Lower lobe of right lung (tissue), 2 donors: ENCODE measurements at places on chromosomes 3 and 15. TPM values are rescaled to one million over a fixed set of nuclear protein-coding genes. Genes with fewer than 3 reads are reported as not detected.

Gene CACNA1D
- total RNA-seq, result 33.6 TPM

- no peak overlapping the region for H3K4me3 ChIP-seq
- no peak overlapping the region for H3K27ac ChIP-seq
- peaks cover 8% of the 10 kb centered on the region for H3K36me3 ChIP-seq
- H3K4me1 ChIP-seq, result no peaks in the 10 kb centered on the region
- DNase-seq, result no peak
Observed at GRCh38 chr15:100931143-100931890, 12.2 kb downstream of the LRRK1 start.

GRCh38 chr3:61493339-61493738 lies 68.0 kb upstream of the PTPRG start:
- no peak for DNase-seq
- H3K27ac ChIP-seq, result no peak overlapping the region
- no peaks in the 10 kb centered on the region for H3K27me3 ChIP-seq
- no peaks in the 10 kb centered on the region for H3K36me3 ChIP-seq
- no peaks in the 10 kb centered on the region for H3K4me1 ChIP-seq

DNA sequence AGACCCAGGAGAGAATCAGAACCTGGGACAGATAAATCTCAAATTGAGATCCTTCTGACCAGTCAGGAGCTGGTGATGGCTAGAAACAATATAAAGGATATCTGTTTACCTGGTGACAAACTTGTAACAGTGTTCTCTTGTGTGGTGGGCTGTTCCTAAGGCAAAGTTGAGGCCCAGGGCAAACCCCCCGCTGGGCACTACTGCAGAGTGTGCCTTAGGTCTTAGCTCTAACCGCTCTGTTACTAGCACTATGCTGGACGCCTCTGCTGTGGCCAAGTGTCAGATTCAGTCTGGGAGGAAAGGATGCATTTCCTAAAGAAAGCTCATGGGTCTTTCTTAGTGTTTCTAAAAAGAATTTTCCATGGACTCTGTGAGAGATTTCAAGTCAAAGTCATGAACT lies 146.5 kb upstream of the MEIS2 start:
- no peak overlapping the region for H3K4me3 ChIP-seq
- no peaks in the 10 kb centered on the region for H3K36me3 ChIP-seq
- H3K27ac ChIP-seq, result no peak overlapping the region
- DNase-seq, result no peak
- H3K27me3 ChIP-seq, result no peaks in the 10 kb centered on the region

Gene GPR27
- 2.6 TPM for total RNA-seq

DNA sequence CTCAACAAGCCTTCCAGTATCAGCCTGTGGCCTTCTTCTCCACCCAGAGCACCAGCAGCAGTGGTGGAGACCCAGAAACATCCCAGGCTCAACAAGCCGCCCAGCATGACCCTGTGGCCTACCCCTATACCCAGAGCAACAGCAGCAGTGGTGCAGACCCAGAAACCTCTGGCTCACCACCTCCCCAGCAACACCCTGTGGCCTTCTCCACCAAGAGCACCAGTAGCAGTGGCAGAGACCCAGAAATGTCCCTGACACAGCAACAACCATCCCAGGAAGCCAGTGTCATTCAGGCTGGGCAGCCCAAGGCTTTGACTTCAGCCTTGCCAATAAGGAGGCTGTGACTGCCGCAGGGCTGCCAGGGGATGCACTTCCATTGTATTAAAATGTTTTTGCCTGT lies 16.3 kb upstream of the EMC3 start:
- no peaks in the 10 kb centered on the region for H3K27me3 ChIP-seq
- peaks cover 8% of the 10 kb centered on the region for H3K36me3 ChIP-seq
- H3K4me1 ChIP-seq, result no peaks in the 10 kb centered on the region
- no peak for DNase-seq

DNA sequence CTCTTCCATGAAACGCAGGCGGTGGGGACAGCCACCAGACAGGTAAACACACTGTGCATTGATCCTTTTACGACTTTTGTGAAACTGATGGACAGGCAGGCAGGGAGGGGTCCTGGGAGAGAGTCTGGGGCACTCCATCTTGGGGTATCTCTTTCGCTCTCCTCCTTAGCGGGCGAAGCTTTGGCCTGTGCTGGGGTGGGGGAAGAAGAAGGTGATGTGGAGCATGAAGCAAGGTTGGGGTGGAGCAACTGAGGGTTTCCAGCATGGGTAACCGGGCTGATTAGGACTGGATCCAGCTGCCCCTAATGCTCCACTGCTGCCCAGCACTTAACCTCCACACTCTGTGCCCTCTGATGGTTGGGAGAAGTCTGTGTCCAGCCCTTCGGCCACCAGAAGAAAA lies 25.6 kb downstream of the MUC20 start:
- H3K27ac ChIP-seq, result no peak overlapping the region
- peaks cover 9% of the 10 kb centered on the region for H3K4me1 ChIP-seq
- DNase-seq, result peak; percentile 26
- no peak overlapping the region for H3K4me3 ChIP-seq
- H3K36me3 ChIP-seq, result no peaks in the 10 kb centered on the region

DNA sequence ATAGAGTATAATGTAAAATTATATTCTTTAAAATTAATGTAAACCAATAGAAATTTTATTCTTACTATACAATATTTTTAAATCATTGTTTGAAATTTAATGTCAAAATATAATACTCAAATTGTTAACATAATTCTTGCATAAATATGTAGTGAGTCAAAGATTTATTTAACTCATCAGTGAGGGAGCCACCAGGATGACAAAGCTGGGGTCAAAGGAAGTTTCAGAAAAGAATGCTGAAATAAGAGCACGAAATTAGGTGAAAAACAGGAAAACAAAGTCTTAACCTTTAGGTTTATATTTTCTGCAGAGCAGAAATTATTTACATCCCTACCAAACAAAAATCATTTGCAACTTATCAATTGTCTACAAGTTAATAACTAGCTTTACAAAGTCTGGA lies 74.1 kb downstream of the DIPK2A start:
- no peak overlapping the region for H3K27ac ChIP-seq
- no peak for DNase-seq
- no peaks in the 10 kb centered on the region for H3K36me3 ChIP-seq
- H3K4me3 ChIP-seq, result no peak overlapping the region
- H3K4me1 ChIP-seq, result no peaks in the 10 kb centered on the region

Gene DNAH12
- total RNA-seq, result 11.2 TPM

DNA sequence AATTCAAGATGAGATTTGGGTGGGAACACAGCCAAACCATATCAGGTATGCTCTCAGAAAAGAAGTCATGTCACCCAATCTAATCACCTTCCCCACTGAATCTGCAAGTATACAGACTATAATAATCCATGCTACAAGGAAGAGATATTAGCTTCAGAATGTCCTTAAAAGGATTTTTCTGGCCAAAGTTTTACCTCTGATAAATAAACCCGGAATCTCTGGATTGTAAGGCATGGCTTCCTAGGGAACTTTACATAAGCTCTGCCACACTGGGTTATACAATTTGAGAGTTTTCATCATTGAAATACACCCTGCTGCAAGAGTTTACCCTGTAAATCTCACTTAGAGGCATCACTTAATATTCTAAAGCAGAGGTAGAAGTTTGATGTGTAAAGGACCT lies 330.5 kb upstream of the KCNMB2 start:
- no peak overlapping the region for H3K27ac ChIP-seq
- H3K27me3 ChIP-seq, result no peaks in the 10 kb centered on the region
- DNase-seq, result no peak
- H3K4me1 ChIP-seq, result peaks cover 4% of the 10 kb centered on the region
- no peaks in the 10 kb centered on the region for H3K36me3 ChIP-seq
- H3K4me3 ChIP-seq, result no peak overlapping the region

- no peaks in the 10 kb centered on the region for H3K36me3 ChIP-seq
- DNase-seq, result no peak
- no peak overlapping the region for H3K27ac ChIP-seq
- no peak overlapping the region for H3K4me3 ChIP-seq
- no peaks in the 10 kb centered on the region for H3K4me1 ChIP-seq
- H3K27me3 ChIP-seq, result no peaks in the 10 kb centered on the region
Observed at GRCh38 chr3:100614941-100615340, 5.5 kb downstream of the ADGRG7 start.

- DNase-seq, result no peak
- no peak overlapping the region for H3K4me3 ChIP-seq
- no peaks in the 10 kb centered on the region for H3K36me3 ChIP-seq
- peaks cover 21% of the 10 kb centered on the region for H3K4me1 ChIP-seq
- H3K27me3 ChIP-seq, result no peaks in the 10 kb centered on the region
- H3K27ac ChIP-seq, result peak overlapping the region; percentile 59
Observed at GRCh38 chr3:159783780-159784742, 204.6 kb upstream of the IL12A start.

- no peaks in the 10 kb centered on the region for H3K27me3 ChIP-seq
- no peaks in the 10 kb centered on the region for H3K36me3 ChIP-seq
- DNase-seq, result no peak
- H3K27ac ChIP-seq, result no peak overlapping the region
Observed at GRCh38 chr3:4038351-4038750, 239.1 kb downstream of the LRRN1 start.

Gene SLC25A20
- 29.0 TPM for total RNA-seq

Gene CKMT1B
- total RNA-seq, result 0.89 TPM

Gene IL20RB
- total RNA-seq, result 1.8 TPM

- no peak overlapping the region for H3K4me3 ChIP-seq
- no peaks in the 10 kb centered on the region for H3K36me3 ChIP-seq
- H3K27ac ChIP-seq, result no peak overlapping the region
- no peaks in the 10 kb centered on the region for H3K4me1 ChIP-seq
Observed at GRCh38 chr15:60215225-60215963, 182.4 kb downstream of the ANXA2 start.

DNA sequence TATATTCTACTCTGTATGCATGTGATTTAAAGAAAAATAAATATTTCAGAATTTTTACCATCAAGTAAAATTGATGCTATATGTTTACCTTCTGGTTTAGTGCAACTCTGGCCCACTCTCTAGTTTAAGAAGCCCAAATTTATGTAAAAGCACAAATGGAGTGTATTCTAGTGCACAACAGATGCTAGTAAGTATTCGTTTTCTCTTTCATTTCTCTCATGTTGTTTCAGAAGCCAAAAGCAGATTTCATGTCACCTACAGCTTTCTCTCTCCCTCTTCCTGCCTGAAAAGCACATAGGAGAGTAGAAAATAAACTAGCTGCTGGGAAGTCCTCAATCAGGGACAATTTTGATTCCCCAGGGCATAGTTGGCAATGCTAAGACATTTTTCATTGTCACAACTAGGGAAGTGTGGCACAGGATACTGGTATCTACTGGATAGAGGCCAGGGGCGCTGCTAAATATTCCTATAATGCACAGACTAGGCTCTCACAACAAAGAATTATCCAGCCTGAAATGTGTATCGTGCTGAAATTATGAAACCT lies 147.4 kb upstream of the ARHGEF26 start:
- DNase-seq, result no peak
- no peak overlapping the region for H3K4me3 ChIP-seq
- no peaks in the 10 kb centered on the region for H3K36me3 ChIP-seq
- no peak overlapping the region for H3K27ac ChIP-seq

Gene POLQ
- 0.56 TPM for total RNA-seq

Gene CHRNB4
- not detected for total RNA-seq

DNA sequence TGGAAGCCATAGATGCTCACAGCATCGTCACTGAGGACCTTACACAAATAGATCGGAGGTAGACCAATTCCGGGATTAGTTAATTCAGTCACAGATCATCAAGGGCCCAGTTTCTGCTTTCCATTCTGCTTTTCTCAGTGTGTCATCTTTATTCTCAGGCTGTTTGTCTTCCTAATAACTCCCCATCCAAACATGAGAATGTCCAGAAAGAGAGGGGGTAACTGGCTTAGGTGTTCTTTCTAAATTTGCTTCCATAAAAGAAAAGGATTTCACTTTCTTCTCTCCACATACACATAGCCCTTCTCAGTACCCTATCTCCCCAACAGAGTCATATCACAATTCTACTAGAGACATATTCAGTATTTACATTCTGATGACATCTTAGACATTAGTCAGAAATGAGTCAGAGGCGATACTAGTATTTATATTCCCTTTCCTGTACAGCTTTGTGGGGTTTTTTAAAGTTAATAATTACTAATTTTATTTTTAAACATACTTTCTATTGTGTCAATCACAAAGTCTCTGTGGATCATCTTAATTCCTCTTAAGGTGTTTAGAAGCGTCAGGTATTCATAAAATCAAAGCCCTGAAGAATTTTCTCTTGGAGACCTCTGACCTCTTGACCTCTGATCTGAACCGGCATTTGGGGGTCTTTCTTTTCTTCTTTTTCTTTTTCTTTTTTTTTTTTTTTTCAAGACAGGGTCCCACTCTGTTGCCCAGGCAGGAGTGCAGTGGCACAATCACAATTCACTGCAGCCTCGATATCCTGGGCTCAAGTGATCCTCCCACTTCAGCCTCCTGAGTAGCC lies 24.3 kb upstream of the IL12A start:
- no peaks in the 10 kb centered on the region for H3K36me3 ChIP-seq
- H3K4me3 ChIP-seq, result no peak overlapping the region
- DNase-seq, result no peak
- H3K4me1 ChIP-seq, result no peaks in the 10 kb centered on the region
- H3K27me3 ChIP-seq, result no peaks in the 10 kb centered on the region

GRCh38 chr3:151871639-151872468 lies 1.6 kb upstream of the SUCNR1 start:
- H3K36me3 ChIP-seq, result no peaks in the 10 kb centered on the region
- peaks cover 9% of the 10 kb centered on the region for H3K4me1 ChIP-seq
- DNase-seq, result no peak
- no peak overlapping the region for H3K4me3 ChIP-seq
- H3K27ac ChIP-seq, result peak overlapping the region; percentile 15

DNA sequence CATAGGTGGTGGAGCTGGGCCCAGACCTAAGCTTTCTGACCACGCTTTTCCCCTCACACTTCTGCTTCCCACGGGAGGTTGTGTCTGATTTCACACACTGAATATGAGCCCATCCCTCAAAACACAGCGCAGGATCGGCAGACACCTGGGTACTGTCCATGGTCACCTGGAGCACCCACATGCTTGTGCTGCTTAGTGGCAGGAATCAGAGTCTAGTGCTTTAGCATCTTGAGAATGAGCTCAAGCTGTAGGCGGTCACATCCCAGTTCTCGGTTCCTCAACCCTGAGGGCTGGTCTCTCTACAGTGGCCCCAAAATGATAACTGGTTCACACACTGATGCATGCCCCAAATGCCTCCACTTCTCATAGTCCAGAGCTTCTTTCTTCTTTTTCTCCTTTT lies 111.0 kb downstream of the SEMA5B start:
- H3K36me3 ChIP-seq, result no peaks in the 10 kb centered on the region
- no peak for DNase-seq
- no peak overlapping the region for H3K27ac ChIP-seq
- H3K27me3 ChIP-seq, result peaks cover 26% of the 10 kb centered on the region
- H3K4me3 ChIP-seq, result no peak overlapping the region

GRCh38 chr3:39254806-39255449 lies 24.9 kb downstream of the CX3CR1 start:
- H3K27ac ChIP-seq, result no peak overlapping the region
- no peaks in the 10 kb centered on the region for H3K27me3 ChIP-seq
- H3K4me1 ChIP-seq, result peaks cover 17% of the 10 kb centered on the region
- H3K36me3 ChIP-seq, result no peaks in the 10 kb centered on the region
- DNase-seq, result no peak
- H3K4me3 ChIP-seq, result no peak overlapping the region

Gene TM2D3
- total RNA-seq, result 49.2 TPM

GRCh38 chr3:71509066-71509465 lies 74.5 kb downstream of the FOXP1 start:
- no peaks in the 10 kb centered on the region for H3K36me3 ChIP-seq
- H3K4me1 ChIP-seq, result peaks cover 11% of the 10 kb centered on the region
- no peak overlapping the region for H3K4me3 ChIP-seq
- no peak overlapping the region for H3K27ac ChIP-seq

Gene MME
- total RNA-seq, result 85.4 TPM

Gene ITGB5
- 93.1 TPM for total RNA-seq

- no peak overlapping the region for H3K27ac ChIP-seq
- H3K4me3 ChIP-seq, result no peak overlapping the region
- DNase-seq, result no peak
Observed at GRCh38 chr15:84951736-84952135, 29.9 kb upstream of the PDE8A start.
